ENCODE measurements at places on chromosomes 13 and 19. TPM values are rescaled to one million over a fixed set of nuclear protein-coding genes. Genes with fewer than 3 reads are reported as not detected.

The SULT2B1 gene
- total RNA-seq: not detected

The CUL4A gene
- 157 TPM for total RNA-seq

The DAND5 gene
- not detected for total RNA-seq

The SLITRK5 gene
- not detected for total RNA-seq

The WASF3 gene
- total RNA-seq: 20.0 TPM

The ZFR2 gene
- not detected for total RNA-seq

The RANBP3 gene
- total RNA-seq: 36.2 TPM

The ZNF100 gene
- 2.5 TPM for total RNA-seq

The ATP8A2 gene
- not detected for total RNA-seq

The LRRC4B gene
- 0.38 TPM for total RNA-seq

The FGF9 gene
- under 0.01 TPM for total RNA-seq

The WTIP gene
- 40.6 TPM for total RNA-seq

The CEACAM8 gene
- total RNA-seq: not detected

The ELAVL3 gene
- total RNA-seq: not detected

The FCAR gene
- not detected for total RNA-seq

The RPS19 gene
- total RNA-seq: 2,811 TPM

The CLEC17A gene
- total RNA-seq: under 0.01 TPM

The PDCD2L gene
- 11.0 TPM for total RNA-seq

The GARIN5A gene
- total RNA-seq: not detected

The RAB8A gene
- 82.6 TPM for total RNA-seq

The PCDH8 gene
- not detected for total RNA-seq

The NLRP4 gene
- not detected for total RNA-seq

The CAPS gene
- total RNA-seq: 2.1 TPM

The THSD8 gene
- total RNA-seq: not detected

The MIR17HG gene
- total RNA-seq: 5.4 TPM

The HNRNPM gene
- 117 TPM for total RNA-seq

The RPL18A gene
- 1,052 TPM for total RNA-seq

The ZNF667 gene
- 3.8 TPM for total RNA-seq

The AMER2 gene
- not detected for total RNA-seq

The RETN gene
- total RNA-seq: not detected

The C1QTNF9 gene
- not detected for total RNA-seq

The SIGLEC14 gene
- total RNA-seq: not detected

The CYP2A7 gene
- total RNA-seq: not detected

The PEAK3 gene
- total RNA-seq: not detected

The OLFM4 gene
- total RNA-seq: not detected

The SERP2 gene
- 10.4 TPM for total RNA-seq

The ZSWIM9 gene
- total RNA-seq: 1.4 TPM

The DACT3 gene
- total RNA-seq: 2.9 TPM

The PDX1 gene
- not detected for total RNA-seq

The MYPOP gene
- total RNA-seq: 0.77 TPM

The PGLYRP1 gene
- total RNA-seq: not detected

The CD79A gene
- 0.19 TPM for total RNA-seq

The KRTDAP gene
- not detected for total RNA-seq

The SLC7A9 gene
- 0.19 TPM for total RNA-seq
